ENCODE measurements at places on chromosomes 2 and 18. TPM values are rescaled to one million over a fixed set of nuclear protein-coding genes. Genes with fewer than 3 reads are reported as not detected.
A peak's percentile ranks its signal among the peaks of the same experiment; 100 is the strongest.

- DNase-seq: no peak
Observed at GRCh38 chr2:220320326-220320725, 692.9 kb downstream of the SLC4A3 start.

- DNase-seq: no peak
Observed at GRCh38 chr2:42254186-42254895, 85.2 kb downstream of the EML4 start.

DNA sequence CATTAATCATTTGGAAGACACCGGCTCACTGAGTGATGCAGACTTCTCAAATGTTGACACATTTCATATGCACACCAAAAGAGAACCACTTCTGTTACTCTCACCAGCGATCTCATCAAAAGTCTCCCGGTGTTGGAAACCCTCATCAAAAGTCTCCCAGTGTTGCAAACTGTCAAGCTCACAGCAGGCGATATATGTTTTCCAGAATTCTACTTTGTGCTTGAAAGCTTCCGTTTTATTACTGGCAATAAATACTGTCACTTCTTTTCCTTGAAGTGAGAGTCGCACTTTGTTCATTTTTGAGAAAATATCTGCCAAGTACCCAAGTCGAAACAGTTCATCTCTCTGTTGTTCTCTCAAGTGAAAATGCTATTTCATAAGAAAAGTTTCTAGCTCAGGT lies 20.5 kb downstream of the MLPH start:
- DNase-seq: no peak

DNA sequence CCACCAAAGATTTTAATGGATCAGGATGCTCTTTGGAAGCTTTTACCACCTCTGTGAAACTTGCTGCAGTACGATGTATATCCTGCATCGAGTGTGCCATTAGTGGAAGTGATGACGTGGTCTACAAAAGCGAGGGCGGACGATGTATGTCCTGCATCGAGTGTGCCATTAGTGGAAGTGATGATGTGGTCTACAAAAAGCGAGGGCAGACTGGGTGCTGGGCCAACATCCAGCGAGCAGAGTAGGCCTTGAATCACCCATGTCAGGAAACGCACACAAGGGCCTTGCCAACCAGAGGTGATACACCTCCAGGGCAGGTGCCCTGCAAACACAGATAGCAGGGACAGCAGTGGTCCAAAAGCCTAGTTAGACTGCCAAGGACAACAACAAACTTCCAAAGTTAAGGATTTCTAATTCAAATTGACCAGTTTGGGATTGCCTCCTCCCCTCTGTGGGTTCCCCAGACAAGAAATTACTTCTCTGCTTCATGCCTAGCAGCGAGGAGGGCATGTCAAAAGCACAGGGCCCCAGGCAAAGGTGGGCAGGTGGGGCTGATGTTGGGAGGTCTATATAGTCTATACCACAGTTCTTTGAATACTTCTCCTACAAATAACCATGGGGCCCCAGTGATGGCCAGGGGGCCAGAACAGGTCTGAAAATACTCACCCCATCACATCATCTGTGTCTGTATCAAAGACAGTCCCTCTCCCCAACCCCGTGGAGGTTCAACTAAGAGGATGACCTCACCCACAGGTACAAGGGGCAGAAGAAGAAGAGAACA lies 70.2 kb downstream of the ADD2 start:
- no peak for DNase-seq

DNA sequence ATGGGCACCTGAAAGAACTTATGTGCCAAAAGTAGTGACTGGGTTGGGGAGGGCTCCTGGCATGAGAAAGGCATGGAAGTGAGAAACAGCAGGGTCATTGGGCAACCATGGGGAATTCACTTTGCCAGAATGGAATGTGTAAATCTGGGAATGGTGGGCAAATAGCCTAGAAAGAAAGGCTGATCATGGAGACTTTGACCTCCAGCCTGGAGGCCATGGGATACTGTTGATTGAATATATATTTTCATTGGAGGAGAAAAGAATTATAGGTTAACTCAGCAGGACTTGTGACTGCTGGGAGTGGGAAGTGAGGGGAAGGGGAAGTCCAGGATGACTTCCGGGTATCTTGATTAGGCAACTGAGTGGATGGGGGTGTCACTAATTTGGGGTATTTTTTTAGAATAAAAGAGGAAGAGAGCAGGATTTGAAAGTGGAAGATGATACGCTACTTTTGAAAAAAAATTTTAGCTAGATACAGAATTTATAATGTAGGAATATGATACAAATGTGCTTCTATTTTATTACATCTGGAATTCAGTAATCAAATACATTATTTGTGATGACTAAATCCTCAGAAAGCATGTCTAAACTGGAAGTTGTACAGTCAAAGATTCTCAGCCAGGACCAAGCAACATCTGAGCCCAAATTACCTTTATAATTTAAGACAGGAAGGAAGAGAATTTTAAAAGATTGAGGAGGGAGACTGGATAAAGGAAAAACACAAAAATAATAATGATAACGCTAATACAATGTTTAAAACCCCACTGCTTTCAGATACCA lies 116.2 kb downstream of the GATA6 start:
- no peak for DNase-seq

DNA sequence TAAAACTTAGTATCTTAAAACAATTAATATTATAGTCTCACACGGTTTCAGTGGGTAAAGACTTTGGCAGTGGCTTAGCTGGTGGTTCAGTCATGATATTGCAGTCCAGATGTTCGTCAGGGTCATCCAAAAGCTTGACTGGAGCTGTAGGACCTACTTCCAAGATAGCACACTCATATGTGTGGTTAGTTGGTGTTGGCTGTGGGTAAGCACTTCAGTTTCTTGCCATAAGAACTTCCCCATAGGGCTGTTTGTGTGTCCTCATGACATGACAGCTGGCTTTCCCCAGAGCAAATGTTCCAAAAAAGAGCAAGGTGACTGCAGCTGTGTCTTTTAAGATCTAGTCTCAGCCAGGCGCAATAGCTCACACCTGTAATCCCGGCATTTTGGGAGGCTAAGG lies 48.5 kb upstream of the EPC2 start:
- no peak for DNase-seq

DNA sequence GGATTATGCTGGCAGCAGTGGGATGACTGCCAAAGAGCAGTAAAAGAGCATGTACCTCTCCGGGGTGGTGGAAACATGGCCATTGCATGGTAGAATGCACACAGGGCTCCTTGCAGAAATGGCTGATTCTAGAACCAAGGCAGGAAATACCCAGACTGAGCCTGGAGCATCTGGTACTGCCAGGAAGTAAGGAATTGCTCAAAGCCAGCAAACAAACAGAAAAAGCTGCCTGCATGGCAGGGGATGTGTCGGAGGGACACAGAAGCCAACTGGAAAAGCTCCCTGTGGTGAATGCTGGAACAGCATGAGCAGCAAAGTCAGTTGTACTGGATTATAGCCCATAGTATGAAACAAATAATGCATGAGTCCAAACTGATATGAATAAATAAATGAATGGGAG lies 78.0 kb upstream of the NFATC1 start:
- no peak for DNase-seq

GRCh38 chr18:22033085-22033484 lies 136.3 kb upstream of the GATA6 start:
- no peak for DNase-seq

DNA sequence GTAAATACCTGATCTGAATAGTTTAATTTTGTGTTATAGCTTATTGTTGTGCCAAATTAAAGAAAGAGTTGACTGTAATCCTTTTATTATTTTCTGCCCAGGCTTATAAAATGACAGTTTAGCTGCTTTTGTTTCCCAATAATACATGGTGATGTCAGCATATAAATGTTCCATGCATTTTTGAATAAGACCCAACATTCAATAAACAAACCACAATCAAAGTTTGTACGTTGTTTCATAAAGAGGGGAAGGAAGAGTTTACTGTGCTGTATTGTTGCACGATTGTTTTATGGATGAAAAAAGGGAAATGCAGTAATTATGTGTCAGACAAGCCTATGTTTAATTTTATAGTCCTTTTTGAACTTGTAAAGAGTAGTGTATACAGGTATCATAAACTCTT lies 177.2 kb upstream of the SCN7A start:
- no peak for DNase-seq

DNA sequence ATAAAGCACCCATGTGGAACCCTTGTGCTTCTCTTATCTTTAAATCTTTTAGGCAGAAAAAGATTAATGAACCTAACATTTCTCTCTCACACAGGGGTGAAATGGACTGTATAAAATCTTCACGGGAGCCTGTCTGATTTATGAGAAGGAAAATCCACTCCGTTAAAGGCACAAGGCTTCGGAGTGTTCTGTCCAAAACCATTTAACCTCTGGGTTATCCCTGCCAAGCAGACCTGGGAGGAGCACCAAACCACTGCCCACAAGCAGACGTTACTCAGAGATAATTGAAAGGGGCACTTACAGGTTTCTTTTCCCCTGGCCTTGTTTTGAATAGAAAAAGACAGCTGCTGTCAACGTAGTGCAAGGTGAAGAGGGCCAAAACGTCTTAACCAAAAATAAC lies 184.4 kb upstream of the DOK6 start:
- DNase-seq: no peak

GRCh38 chr2:50408936-50409335 lies 623.0 kb downstream of the NRXN1 start:
- no peak for DNase-seq

DNA sequence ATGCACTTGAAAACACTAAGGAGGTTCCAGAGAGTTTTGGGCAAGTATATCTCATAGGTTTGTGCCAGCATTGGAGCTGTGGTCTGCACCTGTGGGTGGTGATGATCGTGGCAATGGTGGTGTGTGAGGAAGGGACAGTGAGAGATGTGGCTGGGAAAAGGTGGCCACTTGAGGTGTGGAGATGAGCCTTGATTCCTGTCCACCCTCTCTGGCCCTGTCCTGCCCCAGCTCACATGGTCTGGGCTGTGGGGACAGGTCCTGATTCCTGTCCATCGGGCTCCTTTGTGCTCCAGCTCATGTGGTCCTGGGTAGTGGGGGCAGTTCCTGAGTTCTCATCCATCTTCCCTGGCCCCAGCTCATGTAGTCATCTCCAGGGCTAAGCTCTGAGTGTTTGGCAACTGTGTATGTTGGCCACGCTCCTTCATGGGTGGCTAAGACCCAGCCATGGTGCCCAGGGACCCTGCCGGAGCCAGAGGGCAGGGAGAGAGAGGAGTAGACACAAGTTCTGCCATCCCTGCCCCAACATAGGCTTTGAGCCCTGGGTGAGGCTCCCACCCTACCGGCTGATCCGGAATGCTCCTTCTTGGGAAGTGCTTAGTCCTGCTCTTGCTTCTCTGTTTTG lies 294.4 kb upstream of the HDAC4 start:
- DNase-seq: peak; percentile 3

DNA sequence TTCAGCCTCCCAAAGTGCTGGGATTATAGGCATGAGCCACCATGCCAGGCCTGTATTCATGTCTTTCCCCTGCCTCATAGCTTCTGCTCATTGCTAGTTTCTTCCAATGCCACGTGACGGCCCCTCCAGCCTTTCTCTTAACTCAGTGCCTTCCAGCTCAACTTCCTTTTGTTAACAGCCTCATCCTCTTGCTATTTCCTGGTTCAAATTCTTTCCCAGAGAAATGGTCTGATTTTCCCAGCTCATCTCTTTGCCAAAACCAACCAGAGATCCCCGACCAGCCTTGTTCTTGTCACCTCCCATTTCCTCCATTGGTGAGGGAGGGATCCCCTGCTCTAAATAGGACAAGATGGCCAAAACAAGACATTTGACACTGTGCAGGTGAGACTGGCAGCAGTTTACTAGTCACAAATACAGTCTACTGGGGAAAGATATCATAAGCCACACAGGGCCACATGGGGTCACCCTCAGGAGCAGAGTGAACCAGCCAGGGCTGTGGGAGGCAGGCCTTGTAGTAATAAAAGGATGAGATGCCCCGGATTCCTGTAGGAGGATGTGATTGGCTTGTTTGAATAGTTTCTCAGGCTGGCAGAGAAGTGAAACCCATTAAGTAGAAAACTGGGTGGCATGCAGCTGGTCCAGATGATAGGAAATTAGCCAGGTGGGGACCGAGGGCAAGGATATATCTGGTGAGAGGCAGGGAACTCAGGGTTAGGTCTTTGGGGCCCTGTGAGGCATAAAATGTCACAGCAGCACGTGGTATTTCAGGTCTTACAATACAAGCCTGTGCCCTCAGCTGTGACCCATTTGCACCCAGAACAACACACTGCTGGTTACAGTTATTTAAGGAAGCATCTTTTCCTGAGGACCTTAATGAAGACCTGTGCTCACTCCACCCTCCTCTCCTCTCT lies 6.4 kb downstream of the CD207 start:
- no peak for DNase-seq

- DNase-seq: no peak
Observed at GRCh38 chr2:20675701-20676352, 8.9 kb downstream of the GDF7 start.

DNA sequence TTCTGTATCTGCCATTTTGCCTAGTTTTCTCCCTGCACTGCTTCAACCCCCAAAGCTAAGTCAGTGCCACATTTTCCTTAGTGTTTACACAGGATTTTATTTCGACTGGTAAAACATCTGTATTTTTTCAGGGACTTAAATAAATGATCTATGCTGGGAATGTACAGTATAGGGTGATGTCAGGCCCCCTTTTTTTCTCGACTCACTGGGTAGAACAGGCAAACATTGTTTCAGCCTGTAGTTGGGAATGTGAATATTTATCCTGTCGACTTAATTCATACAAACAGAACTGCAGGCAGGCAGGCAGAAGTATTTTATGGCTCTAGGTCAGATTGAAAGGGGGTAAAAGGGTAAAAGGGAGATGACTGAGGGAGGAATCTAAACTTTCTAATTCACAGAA lies 123.5 kb upstream of the ZFP36L2 start:
- DNase-seq: no peak

GRCh38 chr2:219125886-219126270 lies 34.7 kb downstream of the NHEJ1 start:
- no peak for DNase-seq

GRCh38 chr2:163802284-163802683 lies 66.5 kb upstream of the FIGN start:
- DNase-seq: no peak

DNA sequence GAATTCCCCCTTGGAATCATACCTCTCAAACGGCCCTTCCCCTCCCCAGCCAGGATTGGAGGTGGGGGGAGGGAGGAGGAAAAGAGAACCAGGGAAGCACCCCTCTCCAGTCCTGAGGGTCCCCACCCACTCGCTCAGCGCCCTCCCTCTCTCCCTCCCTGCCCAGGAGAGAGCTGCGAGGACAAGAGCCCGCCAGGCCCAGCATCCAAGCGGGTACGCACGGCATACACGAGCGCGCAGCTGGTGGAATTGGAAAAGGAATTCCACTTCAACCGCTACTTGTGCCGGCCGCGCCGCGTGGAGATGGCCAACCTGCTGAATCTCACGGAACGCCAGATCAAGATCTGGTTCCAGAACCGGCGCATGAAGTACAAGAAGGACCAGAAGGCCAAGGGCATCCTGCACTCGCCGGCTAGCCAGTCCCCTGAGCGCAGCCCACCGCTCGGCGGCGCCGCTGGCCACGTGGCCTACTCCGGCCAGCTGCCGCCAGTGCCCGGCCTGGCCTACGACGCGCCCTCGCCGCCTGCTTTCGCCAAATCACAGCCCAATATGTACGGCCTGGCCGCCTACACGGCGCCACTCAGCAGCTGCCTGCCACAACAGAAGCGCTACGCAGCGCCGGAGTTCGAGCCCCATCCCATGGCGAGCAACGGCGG lies 14.4 kb downstream of the HOXD3 start:
- no peak for DNase-seq

GRCh38 chr2:238369591-238370040 lies 49.3 kb downstream of the TRAF3IP1 start:
- no peak for DNase-seq

The OSR1 gene
- total RNA-seq: not detected

The CLEC4F gene
- total RNA-seq: not detected

The BMP10 gene
- not detected for total RNA-seq

The EMILIN1 gene
- 0.64 TPM for total RNA-seq

The CYP27C1 gene
- not detected for total RNA-seq

The ATP6V1C2 gene
- total RNA-seq: not detected

The XDH gene
- 0.17 TPM for total RNA-seq

The RAB27B gene
- total RNA-seq: 5.2 TPM

The BUB1 gene
- 118 TPM for total RNA-seq

The PCARE gene
- total RNA-seq: not detected

Measured in activated CD4-positive, alpha-beta T cell treated with anti-CD3 and anti-CD28 coated beads, Interleukin-2, amount 10 ng/mL, durations not matched to agents 7 days and 5 days (primary cell).